ENCODE measurements at places on chromosomes 5 and 9.

GRCh38 chr9:92648474-92648971, 21.4 kb downstream of the IPPK start:
- DNase-seq = no peak

DNA sequence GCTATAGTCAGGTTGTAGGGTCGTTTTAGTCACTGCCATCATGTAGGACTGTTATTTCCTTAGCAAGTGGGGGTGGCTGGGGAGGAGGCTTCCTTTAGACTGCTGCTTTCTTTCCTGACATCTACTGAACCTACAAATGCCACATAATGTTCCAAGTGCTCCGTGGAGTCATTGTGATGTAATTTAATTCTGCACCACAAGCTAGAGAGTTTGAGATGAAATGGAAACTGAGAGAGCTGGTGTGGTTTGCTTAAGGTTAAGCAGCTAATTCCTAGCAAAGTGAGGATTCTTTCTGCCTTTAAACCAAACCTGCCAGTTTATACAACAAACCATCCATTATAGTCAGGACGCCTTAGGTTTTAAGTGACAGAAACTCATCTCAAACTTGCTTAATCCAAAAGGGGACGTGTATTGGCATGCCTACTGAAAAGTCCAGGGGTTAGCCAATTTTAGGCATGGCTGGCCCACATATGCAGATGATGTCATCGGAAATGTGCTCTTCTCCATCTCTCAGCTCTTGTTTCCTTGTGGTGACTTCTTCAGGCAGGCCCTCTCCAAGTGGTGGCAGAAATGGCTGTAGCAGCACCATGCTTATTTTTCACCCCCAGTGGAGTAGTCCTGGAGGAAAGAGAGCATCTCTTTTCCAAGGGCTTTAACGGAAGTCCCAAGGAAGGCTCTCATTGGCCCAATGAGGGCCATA, 30.5 kb downstream of the ZNF618 start:
- DNase-seq = no peak

DNA sequence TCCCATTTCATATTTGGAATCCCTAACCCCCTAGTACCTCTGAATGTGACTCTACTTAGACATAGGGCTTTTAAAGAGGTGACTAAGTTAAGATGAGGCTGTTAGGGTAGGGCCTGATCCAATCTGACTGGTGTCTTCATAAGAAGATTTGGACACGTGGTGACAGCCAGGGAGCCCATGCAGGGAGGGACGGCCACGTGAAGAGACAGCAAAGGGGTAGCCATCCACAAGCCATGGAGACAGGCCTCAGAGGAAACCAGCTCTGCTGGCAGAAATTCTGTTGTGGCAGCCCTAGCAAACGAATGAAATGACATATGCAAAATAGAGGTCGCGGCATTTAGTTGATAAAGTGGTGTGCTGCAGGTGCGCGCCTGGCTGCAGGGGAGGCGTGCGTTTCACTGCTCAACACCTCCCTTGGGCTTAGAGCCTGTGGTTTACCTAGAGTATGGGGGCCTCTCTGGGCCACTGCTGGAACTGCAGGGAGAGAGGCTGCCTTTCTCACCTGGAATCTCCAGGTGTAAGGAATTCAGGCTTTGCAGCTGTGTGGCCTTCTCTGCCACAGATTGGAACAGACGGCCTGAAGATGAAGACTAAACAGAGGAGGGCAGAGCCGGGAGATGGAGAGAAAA, 7.1 kb upstream of the AFAP1L1 start:
- no peak for DNase-seq

- no peak for DNase-seq
Measured at GRCh38 chr9:92617195-92617813, 52.6 kb downstream of the IPPK start.

DNA sequence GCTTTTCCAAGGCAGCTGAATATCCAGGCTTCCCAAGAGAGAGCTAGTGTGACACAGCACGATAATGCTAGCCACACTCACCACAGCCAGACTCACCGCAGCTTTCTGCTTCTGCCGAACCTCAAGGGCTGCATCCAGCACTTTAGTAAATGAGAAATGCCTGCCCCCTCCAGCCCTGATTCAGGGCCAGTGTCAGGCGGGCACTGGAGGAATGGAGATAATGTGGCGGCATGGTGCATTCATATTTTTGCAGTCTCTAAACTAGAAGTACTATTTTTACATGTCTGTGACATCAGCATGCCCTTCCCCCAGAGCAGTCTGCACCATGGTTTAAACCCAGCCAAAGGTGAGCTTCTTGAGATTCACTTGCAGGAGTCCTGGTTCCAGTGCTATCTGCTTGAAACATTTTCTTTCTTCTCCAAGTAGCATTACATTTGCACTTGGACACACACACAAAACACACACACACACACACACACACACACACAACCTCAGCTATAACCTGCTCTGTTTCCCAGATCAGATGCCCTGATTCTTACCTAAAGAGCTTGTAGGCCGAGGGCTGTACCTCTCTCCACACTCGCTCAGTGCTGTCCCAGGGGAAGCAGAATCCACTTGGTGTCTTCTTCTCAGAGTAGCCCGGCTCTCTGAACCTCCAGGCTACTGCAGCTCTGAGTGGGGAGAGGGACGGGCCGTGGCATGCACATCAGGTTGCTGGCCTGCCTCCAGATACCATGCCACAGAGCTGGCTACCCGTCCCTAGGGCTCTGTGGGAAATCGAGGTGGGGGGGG, at the start of gene FGF1:
TSS of gene FGF1 (minus strand) at position 673 of the 792 bp plus-strand sequence. CDS start 71,963 bp downstream, outside the sequence.
- DNase-seq = no peak

- DNase-seq = no peak
Measured at GRCh38 chr9:14242150-14242805, 71.7 kb downstream of the NFIB start.

GRCh38 chr9:100589582-100589981, 11.7 kb downstream of the CAVIN4 start:
- no peak for DNase-seq

DNA sequence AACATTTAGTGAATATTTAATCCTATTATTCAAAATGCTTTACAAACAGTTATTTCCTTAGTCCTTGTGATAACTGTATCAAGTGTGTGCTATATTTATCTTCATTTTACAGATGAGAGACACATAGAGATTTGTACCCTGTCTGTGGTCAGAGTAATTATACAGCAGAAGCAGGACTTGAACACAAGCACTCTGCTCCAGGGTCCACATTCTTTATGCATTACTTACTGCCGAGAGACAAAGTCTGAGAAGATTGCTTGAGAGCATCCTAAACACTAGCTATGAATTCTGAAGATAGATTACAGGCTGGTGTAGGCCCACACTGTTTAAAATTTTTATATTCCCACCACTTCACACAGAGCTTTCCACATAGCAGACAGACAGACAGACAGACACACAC, 926.1 kb upstream of the DMAC1 start:
- no peak for DNase-seq

DNA sequence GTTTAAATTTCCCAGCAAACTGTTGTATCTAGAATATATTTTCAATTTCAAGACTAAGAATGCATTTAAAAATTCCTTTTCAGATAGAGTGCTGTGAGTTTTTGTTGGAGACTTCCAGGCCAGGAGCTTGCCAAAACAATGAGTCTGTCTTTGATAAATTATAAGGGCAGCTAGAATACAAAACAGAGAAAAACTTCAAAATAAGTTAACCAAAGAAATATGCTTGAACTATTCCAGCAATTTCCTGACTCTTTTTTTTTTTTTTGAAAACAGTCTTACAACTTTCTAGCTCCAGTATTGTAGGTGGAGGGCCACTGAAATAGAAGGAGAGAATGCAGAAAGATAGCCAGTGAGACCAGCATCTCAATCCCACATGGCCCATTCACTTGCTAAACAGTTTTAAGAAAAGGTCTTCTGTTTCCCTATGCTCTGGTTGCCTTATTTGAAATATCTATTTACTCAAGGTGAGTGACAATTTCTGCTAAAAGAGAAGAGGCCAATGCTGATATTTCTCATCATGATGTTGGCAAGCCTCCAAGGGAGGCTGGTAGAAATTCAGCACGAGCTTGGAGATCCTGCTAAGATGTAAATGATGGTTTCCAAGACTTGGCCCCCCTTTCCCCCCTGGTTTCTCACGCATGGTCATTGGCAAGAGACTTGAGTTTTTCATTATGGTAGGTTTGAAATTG, 103.2 kb downstream of the USP20 start:
- no peak for DNase-seq

DNA sequence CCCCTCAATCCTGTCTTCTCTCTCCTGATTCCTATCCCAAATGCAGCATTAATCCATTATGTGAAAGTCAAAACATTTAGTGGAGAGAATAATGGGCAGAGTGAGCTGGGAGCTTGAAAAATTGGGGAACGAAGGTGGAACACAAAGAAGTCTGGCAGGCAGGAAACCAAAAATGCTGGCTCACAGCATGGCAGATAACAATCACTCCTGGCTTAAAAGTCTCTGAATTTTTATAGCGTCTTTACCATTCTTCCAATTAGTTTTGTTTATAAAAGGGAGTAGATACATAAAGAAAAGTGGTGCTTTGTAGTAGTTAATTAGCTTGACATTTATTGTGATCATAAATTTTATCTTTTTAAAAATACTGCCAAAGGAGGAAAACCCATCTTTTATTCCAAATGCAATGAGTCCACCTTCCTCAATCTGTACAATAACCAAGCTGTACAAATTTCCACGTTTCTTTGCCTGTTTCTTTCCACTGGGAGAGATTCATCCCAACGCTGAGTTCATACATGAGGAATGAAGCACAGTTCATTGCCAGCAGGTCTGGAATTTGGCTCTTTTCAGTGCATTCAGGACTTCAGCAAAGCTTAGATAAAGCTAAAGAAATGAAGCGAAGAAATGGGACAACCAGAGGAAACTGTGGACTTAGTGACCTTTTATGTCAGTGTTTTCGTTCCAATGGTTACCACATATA, 174.7 kb downstream of the HMHB1 start:
- no peak for DNase-seq

GRCh38 chr5:172562443-172562842, 78.6 kb upstream of the NEURL1B start:
- no peak for DNase-seq

- peak; percentile 35 for DNase-seq
Measured at GRCh38 chr9:126558051-126558665, 55.6 kb upstream of the LMX1B start.

DNA sequence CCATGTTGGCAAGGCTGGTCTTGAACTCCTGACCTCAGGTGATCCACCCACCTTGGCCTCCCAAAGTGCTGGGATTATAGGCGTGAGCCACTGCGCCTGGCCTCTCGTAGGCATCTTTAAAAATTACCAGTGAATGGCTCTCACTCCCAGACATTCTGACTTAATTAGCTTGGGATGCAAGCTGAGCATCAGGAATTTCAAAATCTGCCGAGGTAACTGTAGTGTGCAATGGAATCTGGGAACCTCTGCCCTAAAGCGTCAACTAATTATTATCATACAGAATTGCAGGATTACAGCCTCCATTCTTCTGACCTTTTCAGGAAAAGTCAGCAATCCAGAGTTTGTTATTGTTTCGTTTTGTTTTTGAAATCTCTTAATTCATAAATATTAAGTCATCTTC, 213.4 kb upstream of the DMAC1 start:
- no peak for DNase-seq

DNA sequence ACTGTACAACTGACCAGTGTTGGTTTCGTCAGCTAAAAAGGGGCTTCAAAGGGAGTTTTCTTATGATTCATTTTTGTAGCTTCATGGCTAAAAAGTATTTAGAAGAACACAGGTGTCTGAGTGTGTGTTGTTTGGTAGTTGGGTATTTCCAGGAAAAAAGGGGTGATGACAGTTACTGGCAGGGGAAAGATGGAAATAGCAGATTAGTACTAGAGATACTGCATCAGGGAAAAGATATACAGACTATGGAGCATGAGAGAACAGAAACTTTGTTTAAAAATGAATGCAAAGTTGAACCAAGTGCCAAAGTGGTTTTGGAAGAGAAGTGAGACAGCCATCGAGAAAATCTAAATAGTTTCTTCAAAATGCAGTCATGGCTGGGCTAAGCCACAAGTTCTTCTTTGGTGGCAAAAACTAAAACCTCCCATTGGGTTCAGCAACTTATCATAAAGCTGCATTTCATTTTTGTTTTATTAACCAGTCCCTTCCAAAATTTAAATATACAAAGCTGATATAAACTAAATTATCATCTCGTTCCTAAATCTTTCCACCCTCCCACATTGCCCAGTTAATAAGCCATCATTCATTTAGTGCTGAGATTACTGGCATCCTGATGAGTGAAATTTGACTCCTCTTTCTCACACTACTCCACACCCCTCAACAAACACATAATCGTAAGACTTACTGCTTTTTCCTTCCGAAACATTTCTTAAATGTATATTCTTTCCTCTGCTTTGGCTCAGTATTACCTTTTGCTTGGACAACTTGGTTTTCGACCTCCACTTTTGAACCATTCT, 33.5 kb downstream of the ELL2 start:
- DNase-seq = no peak

GRCh38 chr9:133483611-133484010, 4.7 kb upstream of the SLC2A6 start:
- no peak for DNase-seq

GRCh38 chr9:17906841-17907778, 328.2 kb downstream of the SH3GL2 start:
- DNase-seq = no peak

DNA sequence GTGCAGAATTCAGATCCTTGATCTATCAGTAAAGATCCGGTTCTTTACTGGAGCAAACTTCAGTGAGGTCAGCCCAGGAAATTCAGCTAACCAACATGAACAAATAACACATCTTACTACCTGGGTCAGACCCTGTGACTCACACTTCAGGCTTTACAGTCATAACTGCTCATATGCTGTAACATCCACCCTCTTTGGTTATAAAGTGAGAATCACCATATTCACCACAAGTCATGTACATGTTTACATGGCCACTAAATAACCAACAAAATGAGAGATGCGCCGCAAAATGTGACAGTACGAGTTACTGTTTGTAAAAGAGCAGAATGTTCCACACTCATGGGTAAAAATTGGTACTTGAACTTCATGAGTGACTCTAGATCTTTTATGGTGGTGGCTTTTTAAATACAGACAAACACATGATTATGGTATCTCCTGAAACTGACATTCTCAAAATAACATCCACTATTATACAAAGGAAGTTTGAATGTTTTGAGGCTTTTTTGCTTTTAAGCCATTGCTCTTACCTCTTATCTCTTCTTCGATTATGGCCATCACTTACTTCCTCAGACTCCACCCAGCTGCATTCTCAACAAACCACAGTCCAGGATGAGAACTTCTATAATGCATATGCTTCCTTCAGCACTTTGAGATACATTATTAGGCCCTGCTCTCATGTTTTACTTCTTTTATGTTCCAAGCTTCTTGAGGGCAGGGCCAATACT, 516.6 kb downstream of the RAB3C start:
- no peak for DNase-seq

GRCh38 chr9:16143947-16144890, 591.4 kb downstream of the CCDC171 start:
- DNase-seq = no peak

GRCh38 chr9:120477534-120478001, 102.4 kb downstream of the CDK5RAP2 start:
- no peak for DNase-seq

DNA sequence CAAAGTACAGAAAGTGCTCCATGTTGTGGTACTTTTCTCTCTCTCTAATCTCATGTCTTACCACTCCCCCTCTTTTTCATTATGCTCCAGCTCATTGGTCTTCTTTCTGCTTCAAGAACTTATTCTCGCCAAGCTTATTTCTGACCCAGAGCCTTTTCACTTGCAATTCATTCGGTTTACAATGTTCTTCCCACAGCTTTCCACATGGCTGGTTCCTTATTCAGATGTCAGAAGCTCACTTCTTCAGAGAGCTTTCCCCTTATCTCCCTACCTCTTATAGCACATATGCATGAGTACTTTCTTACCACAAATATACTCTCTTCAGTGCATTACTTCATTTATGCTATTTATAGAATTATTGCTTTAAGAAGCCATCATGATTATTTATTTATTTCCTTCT, 338.8 kb upstream of the ATP10B start:
- DNase-seq = no peak

GRCh38 chr5:33229216-33229615, 211.5 kb upstream of the TARS1 start:
- DNase-seq = no peak
